Progenitor cell of endocrine pancreas (in vitro differentiated cells): ENCODE measurements at places on chromosomes 12 and 14.

GRCh38 chr12:85872497-85873091 is 1.5 kb upstream of the NTS start:
- DNase-seq = no peak

DNA sequence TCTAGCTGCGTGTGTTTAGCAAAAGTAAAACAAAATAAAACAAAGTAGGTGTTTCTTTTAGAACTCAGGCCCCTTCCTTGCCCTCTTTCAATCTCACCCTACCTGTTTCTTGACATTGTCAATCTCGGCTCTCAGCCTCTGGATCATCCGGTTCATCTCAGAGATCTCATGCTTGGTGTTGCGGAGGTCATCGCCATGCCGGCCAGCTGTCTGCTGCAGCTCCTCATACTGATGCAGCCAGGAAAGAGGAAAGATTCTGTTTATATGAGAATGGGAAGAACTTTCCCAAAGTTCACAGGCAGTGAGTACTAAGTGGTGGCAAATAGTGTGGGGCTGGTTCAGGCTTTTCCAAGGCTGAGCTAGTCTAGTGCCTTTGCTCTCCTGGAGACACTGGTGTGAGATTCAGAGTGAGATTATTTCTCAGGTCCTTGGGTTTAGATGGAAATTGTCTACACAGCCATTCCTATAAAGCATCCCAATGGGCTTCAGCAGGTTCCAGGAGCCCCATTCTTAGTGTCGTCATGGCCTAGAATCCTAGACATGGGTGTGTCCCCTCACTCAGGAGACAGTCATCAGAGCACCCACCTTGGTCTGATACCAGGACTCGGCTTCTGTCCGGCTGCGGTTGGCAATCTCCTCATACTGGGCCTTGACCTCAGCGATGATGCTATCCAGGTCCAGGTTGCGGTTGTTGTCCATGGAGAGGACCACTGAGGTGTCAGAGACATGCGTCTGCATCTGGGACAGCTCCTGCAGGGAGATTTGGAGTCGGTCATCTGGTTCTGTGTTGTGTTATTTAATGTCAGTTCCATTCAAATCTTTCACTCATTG is 3.0 kb downstream of the KRT5 start:
- peak; percentile 5 for DNase-seq

- no peak for DNase-seq
Measured at GRCh38 chr12:93019975-93020630, 91.0 kb upstream of the EEA1 start.

DNA sequence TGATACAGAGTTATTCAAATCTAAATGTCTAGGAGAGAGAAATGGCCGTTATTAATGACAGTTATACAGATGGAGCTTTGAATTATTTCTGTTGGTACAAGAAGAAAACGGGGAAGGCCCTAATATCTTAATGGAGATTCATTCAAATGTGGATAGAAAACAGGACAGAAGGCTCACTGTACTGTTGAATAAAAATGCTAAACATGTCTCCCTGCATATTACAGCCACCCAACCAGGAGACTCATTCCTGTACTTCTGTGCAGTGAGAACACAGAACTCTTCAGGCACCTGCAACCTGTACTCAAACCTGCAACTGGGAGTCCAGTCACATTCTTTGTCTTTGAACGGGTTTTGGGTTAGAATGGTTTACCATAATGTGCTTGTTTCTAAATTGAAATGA is 403.2 kb downstream of the DAD1 start:
- no peak for DNase-seq

DNA sequence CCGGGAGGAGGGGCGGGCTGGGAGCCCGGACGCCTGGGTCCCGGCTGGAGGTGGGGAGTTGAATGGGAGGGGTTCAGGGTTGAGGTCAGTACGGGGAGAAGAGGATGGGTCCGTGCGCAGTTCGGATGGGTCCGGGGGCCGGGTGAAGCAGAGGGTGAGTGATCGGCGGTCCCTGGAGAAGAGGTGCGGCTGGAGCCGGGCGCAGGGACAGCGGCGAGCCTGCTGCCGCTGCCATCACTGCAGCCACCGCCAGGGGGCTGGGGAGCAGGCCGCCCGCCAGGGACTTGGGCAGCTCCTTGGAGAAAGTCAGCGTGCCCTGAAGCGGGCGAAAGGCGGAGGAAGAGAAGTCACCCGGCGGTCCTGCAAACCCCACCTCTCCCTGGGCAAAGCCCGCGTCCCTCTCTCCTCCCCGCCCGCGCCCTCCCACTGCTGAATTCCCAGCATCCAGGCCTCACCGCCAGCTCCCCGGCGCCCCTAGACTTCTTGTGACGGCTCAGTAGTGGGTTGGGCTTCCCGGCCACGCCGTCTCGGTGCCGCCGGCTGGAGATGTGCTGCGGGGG is 6.0 kb upstream of the GPR84 start:
- DNase-seq = peak; percentile 77

- DNase-seq = peak; percentile 78
Measured at GRCh38 chr12:27969624-27970400, 2.7 kb downstream of the PTHLH start.

DNA sequence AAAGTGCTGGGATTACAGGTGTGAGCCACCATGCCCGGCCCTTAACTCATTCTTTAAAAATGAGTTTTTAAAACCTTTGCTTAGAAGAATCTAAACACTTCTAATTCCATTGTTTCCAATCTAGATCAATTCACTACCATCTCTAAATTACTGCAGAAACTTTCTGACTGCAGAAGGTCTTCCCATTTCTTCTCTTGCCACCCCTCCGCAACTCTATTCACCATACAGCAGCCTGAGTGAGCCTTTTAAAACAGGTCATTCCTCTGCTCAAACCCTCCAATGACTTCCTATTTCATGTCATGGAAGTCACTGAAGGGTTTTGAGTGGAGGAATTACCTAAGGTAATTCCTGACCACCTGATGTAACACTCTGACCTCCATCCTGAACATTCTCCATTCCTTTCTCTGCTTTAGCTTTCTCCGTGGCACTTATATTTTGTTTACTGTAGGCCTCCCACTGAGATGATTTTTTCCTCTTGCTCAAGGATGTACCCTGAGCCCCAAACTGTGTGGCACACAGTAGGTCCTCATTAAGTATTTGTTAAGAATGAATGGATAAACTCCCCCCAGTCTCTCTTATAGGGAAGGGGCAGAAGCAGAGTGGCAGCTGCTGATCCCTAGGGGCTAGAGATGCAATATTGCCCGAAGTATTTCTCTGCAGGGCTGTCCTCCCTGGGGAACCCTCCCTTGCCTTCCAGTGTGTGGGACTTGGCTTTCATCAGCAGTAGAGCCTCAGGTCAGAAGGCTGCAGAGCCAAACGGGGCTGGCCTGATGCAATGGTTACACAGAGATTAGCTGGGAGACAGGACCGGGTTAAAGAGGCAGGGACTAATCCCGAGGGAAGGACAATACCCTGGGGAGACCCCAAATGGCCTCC is 1.2 kb downstream of the DDIT3 start:
- no peak for DNase-seq

- DNase-seq = no peak
Measured at GRCh38 chr12:84075991-84076390, 836.6 kb downstream of the SLC6A15 start.

DNA sequence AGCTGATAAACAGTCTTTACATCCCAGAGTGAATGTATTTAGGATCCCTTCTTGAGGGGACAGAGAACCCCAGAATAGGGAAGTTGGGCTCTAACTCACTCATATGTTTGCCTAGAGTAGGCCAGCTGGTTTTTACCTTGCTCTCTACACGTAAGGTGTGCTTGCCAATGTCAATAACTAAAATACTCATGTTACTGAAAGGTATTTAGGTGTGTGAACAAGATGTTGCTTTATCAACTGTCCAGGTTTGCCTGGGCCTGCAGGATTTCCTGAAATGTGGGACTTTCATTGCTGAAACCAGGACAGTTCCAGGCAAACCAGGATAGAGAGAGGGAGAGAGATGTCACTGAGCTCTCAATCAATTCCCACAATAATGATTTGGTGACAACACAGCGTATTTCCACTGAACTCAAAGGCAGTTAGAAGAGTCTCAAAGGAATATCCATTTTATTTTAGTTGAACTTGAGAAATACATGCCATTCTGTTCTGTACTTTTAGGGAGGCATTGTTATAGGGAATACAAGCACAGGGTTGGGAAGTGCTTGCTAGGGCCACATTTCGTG is 171.7 kb downstream of the NRXN3 start:
- no peak for DNase-seq

- no peak for DNase-seq
Measured at GRCh38 chr14:99701260-99701659, 17.2 kb downstream of the CYP46A1 start.

GRCh38 chr14:93040982-93041381 is 74.7 kb downstream of the ITPK1 start:
- no peak for DNase-seq

GRCh38 chr12:118103201-118103600 is 610 bp downstream of the VSIG10 start:
- DNase-seq = peak; percentile 37

GRCh38 chr12:31813305-31813704 is 84.5 kb upstream of the AMN1 start:
- no peak for DNase-seq

DNA sequence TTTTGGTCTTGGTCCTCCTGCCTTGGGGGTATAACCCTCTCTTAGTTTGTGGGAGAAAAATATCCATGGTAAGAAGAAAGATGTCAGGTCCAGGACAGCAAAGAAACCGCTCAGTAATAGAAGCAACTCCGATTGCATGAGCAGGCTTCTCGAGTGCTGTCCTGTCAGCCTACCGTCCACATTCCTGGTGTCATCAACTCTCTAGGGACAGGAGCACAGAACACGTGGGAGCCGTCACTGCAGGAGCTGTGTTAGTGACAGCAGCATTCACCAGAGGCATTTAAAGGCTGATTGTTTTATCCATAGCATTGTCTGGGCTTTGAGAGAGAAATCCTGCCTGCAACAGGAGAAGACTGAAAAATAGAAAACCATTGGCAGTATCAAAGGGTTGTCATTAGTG is 244.2 kb downstream of the CACNA1C start:
- no peak for DNase-seq

DNA sequence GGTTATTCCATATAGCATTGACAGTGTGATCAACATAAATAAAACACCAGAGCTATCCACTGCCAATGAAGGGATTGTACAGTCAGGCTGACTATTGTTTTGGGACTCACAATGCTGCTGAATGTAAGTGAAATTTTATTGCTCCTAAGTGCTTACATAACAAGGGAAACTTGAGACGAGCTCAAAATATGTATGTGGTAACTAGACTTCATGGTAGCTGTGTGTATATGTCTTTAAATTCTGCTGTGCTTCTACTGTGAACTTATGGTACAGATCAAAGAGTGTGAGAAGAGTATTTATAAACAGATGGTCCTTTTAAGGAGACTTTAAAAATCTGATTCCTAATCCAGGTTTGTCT is 6.9 kb downstream of the FLRT2 start:
- DNase-seq = no peak

- no peak for DNase-seq
Measured at GRCh38 chr12:21026302-21026701, 104.7 kb upstream of the SLCO1B1 start.

GRCh38 chr12:30063435-30063945 is 279.7 kb upstream of the TMTC1 start:
- no peak for DNase-seq

GRCh38 chr12:105487963-105488362 is 157.5 kb downstream of the C12orf75 start:
- no peak for DNase-seq

- DNase-seq = no peak
Measured at GRCh38 chr12:5242440-5242839, 189.5 kb upstream of the NTF3 start.

- no peak for DNase-seq
Measured at GRCh38 chr12:130444986-130445385, 107.3 kb downstream of the PIWIL1 start.

DNA sequence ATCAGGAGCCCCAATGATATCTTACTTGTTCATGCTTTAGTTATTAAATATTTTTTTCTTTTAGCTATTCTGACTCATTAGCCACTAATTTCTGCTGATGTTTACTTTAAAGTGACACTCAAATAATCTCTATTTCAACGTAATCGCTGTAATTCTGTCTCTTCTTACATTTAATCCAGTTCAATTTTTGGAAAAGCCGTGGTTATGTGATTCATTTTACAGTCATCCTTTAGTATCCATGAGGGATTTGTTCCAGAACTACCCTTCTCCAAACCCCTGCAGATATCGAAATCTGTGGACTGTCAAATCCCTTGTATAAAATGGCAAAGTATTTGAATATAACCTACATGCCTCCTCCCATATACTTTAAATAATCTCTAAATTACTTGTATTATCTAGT is 1103.4 kb downstream of the LRFN5 start:
- DNase-seq = no peak

DNA sequence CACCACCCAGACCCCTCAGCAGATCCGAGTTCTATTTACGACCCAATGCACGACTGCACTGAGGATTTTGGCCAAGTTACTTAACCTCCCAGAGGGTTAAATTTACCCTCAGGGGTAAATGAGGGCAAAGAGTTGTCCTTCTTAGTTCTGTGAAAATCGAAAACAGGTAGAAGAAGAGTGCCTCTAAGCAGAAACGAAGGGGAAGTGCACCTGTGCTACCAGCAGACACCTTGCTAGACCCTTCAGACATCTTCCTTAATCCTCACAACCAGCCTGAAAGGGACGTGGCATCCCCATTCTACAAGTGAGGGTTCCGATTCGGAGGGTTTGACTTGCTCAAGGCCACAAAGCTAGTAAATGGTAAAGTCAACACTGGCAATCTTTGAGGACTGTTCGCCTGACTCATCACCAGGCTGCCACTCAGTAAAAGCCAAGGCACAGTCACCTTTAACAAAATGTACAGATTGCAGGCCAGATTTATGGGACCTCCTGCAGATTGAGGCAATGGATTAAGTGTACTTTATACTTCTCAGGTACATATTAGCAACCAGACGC is 1.6 kb downstream of the GSG1 start:
- DNase-seq = no peak

DNA sequence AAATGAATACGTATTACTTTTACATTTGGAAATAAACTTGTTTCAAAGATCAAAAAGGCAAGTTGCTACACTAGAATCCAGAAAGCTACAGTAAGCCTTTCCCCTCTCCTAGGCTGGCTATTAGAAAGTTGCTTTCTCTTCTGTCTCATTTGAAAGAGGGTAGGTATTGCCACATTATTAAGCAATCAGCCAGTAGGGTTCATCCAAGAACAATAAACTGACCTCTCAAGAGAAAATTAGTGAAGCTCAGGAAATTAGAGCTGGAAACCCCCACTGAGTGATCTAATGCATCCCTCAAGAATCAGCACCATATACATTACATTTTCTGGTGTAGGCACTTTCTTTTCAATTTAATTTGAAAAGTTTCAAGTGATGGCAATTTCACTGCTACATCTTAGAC is 4.5 kb upstream of the TMEM233 start:
- DNase-seq = no peak

DNA sequence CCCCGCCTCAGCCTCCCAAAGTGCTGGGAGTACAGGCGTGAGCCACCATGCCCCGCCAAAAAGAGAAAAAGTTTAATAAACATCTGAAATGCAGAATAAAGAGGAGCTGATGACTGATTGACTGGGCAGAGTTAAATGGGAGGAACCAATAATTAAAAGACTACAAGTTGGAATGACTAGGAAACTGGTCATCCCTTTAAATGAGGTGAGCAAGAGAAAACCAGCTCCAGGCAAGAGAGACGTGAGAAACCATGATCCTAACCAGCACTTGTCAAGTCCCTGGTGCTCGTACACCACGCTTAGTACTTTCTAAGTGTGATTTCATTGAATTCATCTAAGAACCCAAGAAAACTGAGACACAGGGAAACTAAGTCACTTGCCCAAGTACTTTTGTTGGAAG is 47.9 kb downstream of the MAP1LC3B2 start:
- DNase-seq = no peak

- DNase-seq = no peak
Measured at GRCh38 chr12:57270966-57271470, 20.0 kb upstream of the STAC3 start.

GRCh38 chr14:90096566-90096965 is 34.8 kb downstream of the KCNK13 start:
- no peak for DNase-seq
